ENCODE measurements at places on chromosomes 16 and 17. TPM values are rescaled to one million over a fixed set of nuclear protein-coding genes. Genes with fewer than 3 reads are reported as not detected.

MC1R gene
- 13.0 TPM for total RNA-seq

GRCh38 chr17:59527325-59527917 is 38.0 kb upstream of the DHX40 start:
- H3K4me3 ChIP-seq: no peak overlapping the region
- H3K4me1 ChIP-seq: no peaks in the 10 kb centered on the region
- no peaks in the 10 kb centered on the region for H3K36me3 ChIP-seq
- peaks cover 14% of the 10 kb centered on the region for H3K27me3 ChIP-seq
- no peak overlapping the region for H3K27ac ChIP-seq
- DNase-seq: no peak

GRCh38 chr17:17088541-17089525 is 46.6 kb downstream of the MPRIP start:
- no peaks in the 10 kb centered on the region for H3K36me3 ChIP-seq
- peak overlapping the region; percentile 74 for H3K27ac ChIP-seq
- peaks cover 47% of the 10 kb centered on the region for H3K4me1 ChIP-seq
- H3K4me3 ChIP-seq: no peak overlapping the region

DNA sequence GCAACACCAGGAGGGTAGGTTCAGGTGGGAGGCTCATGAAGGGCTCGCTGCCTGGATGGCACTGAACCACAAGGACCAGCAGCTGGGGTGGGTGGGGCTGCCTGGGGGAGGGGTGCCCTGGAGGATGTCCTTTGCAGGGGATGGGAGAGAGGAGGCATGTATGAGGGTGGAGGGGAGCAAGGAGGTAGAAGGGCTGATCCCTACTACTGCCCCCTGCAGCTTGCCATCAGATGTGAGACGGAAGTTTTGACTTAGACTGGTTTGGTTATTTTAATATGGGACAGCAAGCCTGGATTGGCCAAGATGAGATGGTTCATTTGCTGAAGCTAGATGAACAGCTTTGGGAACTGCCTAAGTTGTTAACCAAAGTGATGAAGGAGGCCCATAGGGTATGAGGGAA is 115.9 kb downstream of the SEC14L1 start:
- H3K27ac ChIP-seq: no peak overlapping the region
- H3K4me1 ChIP-seq: peaks cover 6% of the 10 kb centered on the region
- H3K4me3 ChIP-seq: no peak overlapping the region
- DNase-seq: no peak

GRCh38 chr16:1653023-1653422 is 25.1 kb upstream of the JPT2 start:
- H3K36me3 ChIP-seq: peaks cover 22% of the 10 kb centered on the region
- H3K27ac ChIP-seq: no peak overlapping the region
- H3K4me1 ChIP-seq: peaks cover 14% of the 10 kb centered on the region
- no peaks in the 10 kb centered on the region for H3K27me3 ChIP-seq
- no peak for DNase-seq

- H3K27me3 ChIP-seq: peaks cover 6% of the 10 kb centered on the region
- no peak for DNase-seq
- no peaks in the 10 kb centered on the region for H3K4me1 ChIP-seq
- no peak overlapping the region for H3K4me3 ChIP-seq
- H3K36me3 ChIP-seq: no peaks in the 10 kb centered on the region
- no peak overlapping the region for H3K27ac ChIP-seq
Measured at GRCh38 chr17:13562271-13562800, 39.4 kb downstream of the HS3ST3A1 start.

DNA sequence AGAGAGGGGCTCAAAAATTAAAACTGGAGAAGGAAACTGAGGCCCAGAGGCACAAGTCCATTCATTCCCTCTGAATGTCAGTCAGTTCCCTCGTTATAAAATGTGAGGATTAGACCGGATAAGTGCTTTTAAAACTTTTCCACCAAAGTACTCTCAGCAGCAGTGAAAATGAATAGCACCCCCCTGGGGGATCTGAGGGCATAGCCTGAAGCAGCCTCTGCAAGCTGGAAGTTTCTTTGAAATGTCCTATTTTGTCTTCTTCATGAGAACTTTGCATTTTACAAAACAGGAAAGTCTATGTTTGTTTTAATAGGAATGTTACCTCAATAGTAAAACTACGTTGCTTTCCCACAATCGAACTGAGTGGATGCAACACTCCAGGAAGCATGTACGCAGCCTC is 273.0 kb downstream of the CEP112 start:
- no peak overlapping the region for H3K4me3 ChIP-seq
- DNase-seq: no peak
- H3K27me3 ChIP-seq: peaks cover 15% of the 10 kb centered on the region
- no peak overlapping the region for H3K27ac ChIP-seq
- peaks cover 6% of the 10 kb centered on the region for H3K36me3 ChIP-seq
- H3K4me1 ChIP-seq: peaks cover 8% of the 10 kb centered on the region

DNA sequence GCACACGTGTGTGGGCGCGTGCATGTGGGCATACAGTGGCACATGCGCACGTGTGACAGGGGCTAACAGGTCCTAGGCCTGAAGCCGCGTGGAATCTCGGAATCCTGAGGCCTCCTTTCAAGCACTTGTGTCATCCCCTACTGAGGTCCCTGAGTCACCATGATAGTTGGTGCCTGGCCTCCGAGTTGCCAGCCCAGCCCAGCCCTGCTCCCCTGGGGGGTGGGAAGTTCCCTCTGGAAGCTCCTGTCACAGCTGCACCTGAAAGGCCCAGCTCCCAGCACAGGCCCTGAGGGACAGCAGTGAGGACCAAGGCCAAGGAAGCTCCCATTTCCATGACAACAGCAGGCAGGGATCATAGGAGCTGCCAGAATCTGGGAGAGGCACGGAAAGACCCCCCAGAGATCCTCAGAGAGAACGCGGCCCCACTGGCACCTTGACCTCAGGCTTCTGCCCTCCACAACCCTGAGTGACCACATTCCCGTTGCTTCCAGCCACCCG is 35.4 kb upstream of the ENPP7 start:
- H3K27me3 ChIP-seq: peaks cover 14% of the 10 kb centered on the region
- DNase-seq: no peak
- no peak overlapping the region for H3K27ac ChIP-seq
- no peaks in the 10 kb centered on the region for H3K36me3 ChIP-seq
- H3K4me3 ChIP-seq: no peak overlapping the region
- no peaks in the 10 kb centered on the region for H3K4me1 ChIP-seq

GRCh38 chr17:70017112-70017511 is 57.9 kb upstream of the KCNJ16 start:
- no peaks in the 10 kb centered on the region for H3K4me1 ChIP-seq
- no peaks in the 10 kb centered on the region for H3K36me3 ChIP-seq
- H3K27me3 ChIP-seq: no peaks in the 10 kb centered on the region

Data from natural killer cell treated with Interleukin-12 subunit alpha and Interleukin-12 subunit beta and Interleukin-15 and Interleukin-18, amount 100 ng/mL, for 72 hours (primary cell).